ENCODE measurements at places on chromosomes 2 and 18.

- no peak for DNase-seq
Measured at GRCh38 chr18:22678486-22678885, 254.6 kb upstream of the RBBP8 start.

DNA sequence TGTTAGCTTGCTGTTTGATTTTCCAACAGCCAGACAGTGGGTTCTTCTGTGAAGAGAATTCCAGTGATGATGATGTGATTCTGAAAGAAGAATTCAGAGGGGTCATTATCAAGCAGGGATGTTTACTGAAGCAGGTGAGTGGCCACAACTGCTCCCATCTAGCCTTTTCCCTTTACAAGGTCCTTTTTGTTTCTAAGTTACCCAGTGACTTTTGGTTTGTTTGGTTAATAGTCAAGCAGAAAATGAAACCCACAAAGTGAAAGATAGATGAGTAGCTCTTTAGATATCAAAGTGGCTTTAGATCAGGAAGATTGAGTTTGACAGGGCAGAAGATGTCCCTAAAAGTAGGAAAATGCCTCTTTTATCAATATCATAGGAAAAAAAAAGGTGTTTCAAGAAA is 23.3 kb downstream of the PLEK start:
- no peak for DNase-seq

DNA sequence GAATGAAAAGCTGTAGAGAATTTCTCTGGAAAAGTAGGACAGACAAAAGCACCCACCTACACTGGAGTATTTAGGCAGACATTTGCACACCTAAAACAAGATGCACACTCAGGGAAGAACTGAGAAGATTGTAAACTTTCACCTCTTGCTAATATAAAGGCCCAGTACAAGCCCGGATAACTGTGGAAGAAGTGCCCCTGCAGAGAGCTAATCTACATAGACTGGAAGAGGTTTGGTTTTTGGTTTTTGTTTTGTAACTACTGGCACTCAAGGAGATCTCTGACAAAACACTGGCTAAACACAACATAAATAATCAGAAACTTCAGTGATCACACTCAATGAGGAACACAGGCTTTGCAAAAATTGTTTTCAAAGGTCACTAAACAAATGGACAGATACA is 782.2 kb upstream of the SLC8A1 start:
- DNase-seq, result no peak

DNA sequence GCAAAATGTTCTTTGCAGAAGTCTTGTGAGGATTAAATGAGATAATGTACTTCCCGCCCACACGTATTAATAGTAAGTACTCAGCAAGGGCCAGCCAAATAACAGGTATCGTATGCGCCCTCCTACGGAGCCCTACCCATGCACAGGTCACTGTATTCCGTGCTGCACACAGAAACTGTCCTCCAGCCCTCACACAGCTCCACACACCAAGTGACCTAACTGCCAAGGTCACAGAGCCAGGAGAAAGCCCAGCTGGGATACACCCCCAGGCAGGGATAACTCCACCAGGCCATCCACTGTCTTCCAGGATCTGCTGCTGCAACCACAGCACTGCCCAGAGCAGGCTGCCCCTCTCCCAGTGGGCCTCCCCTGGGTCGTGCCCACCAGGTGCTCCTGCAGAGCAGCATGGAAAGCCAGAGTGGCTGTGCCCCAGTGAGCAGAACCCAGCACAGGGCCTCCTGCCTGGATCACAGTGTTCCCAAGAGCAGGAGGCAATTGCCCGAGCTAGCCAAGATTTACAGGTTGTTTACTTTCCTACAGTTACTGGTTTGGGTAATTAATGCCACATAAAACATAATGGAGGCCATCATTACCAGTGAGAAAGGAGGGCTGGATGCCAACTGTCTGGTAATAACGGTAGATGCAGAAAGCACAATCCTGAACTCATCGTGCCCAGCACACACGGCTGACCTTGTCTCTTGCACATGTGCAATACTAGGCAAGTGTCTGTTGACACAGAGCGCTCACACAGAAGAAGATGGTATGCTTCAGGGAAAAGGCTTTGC is 24.4 kb downstream of the TFCP2L1 start:
- no peak for DNase-seq
